ENCODE measurements at places on chromosomes 13 and 19.
A peak's percentile ranks its signal among the peaks of the same experiment; 100 is the strongest.

- no peak for DNase-seq
These were observed 60.1 kb upstream of the PEG3 start for GRCh38 chr19:56900573-56901097.

DNA sequence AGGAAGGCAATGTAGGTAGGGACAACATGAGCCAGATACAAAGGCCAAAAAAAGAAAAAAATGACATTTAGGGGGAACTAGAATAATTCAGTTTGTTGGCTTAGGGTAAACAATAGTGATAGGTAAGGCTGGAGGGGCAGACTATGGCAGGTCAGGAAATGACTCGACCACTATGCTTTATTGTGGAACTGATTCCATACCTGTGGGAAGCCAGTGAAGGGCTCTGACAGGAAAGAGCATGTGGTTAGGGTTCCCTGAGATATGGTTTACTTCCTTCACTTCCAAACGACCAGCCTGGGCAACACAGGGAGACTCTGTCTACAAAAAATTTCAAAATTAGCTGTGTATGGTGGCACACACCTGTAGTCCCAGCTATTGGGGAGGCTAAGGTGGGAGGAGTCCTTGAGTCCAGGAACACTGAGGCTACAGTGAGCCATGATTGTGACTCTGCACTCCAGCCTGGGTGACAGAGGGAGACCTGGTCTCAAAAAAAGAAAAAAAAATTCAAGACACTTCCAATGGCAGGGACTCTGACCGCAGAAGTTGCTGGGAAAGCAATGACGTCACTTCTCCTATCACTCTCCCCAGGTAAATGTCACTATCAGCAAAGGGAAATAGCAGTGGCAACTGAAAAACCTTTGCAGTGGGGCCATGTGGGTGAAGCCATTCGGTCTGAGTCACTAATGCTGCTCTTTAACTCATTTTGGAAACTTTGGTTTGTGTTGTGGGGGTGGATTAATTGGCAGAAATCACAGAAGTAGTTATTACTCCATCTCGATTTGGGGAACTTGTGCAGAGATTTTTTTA, 192.8 kb upstream of the TSC22D1 start:
- peak; percentile 72 for DNase-seq

- no peak for DNase-seq
These were observed 363.1 kb downstream of the FGF14 start for GRCh38 chr13:102038787-102039186.

DNA sequence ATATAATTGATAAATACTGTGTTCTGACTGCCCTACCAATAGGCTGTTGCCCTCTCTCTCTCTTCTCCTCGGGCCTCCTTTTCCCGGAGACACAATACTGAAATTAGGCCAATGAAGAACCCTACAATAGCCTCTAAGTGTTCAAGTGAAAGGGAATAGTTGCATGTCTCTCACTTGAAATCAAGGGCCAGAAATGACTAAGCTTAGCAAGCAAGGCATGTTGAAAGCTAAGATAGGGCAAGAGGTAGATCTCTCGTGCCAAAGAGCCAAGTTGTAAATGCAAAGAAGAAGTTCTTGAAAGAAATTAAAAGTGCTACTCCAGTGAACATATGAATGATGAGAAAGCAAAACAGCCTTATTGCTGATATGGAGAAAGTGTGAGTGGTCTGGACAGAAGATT, 13.3 kb downstream of the KATNAL1 start:
- DNase-seq = no peak

DNA sequence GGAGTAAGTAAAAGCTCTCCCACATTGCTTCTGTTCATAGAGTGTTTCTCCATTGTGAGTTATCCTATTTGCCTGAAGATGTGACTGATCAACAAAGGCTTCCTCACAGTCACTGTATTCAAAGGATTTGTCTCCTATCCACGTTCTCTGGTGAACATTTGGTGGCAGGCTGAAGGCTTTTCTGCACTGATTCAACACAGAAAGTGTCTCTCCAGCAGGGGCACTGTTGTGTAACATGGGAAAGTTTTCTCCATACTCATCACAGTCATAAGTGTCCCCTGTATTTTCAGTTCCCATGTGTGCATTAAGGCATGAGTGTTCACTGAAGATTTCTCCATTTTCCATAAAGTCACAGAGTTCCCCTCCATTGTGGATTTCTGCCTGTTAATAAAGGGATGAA, 17.6 kb downstream of the ZNF121 start:
- DNase-seq = no peak

GRCh38 chr19:9799162-9799561, 19.7 kb downstream of the FBXL12 start:
- DNase-seq = no peak

- no peak for DNase-seq
These were observed 38.2 kb downstream of the TMTC4 start for GRCh38 chr13:100636441-100636840.

DNA sequence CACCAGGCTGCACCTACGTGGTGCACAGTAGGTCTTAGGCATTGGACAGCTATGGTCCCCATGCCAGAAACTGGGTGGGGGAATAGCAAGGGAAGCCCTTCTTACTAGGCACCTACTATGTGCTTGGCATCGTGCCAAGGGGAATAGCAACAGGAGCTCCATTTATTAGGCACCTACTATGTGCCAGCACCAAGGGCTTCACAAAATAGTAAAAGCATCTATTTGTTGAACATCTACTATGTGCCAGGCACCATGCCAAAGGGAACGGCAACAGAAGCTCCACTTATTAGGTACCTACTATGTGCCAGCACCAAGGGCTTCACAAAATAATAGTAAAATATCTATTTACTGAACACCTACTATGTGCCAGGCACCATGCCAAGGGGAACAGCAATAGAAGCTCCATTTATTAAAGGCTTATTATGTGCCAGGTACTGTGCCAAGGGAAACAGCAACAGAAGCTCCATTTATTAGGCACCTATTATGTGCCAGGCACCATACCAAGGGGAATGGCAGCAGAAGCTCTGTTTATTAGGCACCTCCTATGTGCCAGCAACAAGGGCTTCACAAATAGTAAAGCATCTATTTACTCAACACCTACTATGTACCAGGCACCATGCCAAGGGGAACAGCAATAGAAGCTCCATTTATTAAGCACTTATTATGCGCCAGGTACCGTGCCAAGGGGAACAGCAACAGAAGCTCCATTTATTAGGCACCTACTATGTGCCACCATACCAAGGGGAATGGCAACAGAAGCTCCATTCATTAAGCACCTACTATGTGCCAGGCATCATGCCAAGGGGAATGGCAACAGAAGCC, 108.5 kb downstream of the PTPRS start:
- no peak for DNase-seq

DNA sequence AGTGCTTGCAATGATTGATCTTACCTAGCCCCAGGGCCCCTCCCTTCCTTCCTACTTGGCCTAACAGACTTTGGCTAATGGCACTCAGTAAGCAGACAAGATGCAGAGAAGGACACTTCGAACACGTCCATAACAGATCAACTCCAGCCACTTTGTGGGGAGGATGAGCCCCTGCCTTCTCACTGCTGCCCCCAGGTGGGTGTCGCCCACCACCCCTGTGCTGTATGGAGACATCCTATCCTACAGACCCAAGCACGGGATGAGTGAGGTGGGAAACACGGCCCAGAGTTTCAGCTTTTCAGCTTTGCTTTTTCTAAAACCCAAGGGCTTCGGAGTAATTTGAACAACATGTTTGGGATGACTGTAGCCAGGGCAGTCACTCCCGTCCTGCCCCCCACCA, 5.5 kb downstream of the SLC7A1 start:
- DNase-seq = no peak

DNA sequence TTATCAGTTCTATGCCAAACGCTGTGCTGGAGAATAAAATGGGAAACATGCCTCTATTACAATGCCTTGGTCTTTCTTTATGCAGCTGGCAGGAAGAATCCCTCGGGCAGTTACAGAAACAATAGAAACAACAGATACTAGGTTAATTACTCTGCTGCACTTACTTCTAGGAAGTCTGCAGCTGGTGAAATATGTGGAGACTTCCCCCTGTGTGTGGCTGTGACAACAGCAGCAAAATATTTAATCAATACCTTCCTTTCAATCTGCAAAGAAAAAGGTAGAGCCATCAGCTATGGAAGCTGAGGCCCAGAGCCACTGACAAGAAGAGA, 9.9 kb downstream of the STOML3 start:
- DNase-seq = no peak

DNA sequence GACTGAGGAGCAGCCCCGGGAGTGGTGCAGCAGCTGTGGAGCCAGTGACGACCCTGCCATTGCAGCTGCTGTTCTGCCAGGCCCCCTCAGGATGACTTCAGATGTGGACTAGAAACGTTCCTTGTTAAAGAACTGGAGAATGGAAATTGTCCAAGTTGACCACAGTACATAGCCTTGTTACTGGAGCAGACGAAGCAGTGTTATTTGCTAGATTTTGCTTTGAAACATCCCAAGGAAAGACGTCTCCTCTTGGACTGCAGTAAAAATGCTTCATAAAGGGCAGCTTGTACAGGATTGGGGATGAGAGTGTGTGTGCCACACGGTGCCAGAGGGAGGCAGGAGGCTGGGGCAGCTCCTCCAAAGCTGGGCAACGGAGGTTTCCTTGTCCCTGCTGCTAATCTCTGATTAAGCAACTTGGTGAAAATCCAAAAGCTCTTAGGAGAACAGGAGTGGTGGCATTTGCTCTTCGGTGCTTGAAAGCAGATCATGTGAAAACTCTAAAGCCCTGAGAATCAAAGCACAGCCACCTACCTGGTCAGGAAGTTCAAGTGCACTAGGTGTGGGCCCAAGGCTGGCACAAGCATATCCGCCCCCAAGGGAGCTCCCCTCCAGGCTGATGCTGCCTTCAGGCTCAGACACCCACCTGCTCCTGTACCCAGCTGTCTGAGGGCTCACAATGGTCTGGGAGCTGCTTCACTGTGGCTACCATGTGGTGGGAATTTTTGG, 34.5 kb downstream of the SHISA2 start:
- DNase-seq = no peak

GRCh38 chr13:110214637-110215036, 92.3 kb downstream of the COL4A1 start:
- no peak for DNase-seq

DNA sequence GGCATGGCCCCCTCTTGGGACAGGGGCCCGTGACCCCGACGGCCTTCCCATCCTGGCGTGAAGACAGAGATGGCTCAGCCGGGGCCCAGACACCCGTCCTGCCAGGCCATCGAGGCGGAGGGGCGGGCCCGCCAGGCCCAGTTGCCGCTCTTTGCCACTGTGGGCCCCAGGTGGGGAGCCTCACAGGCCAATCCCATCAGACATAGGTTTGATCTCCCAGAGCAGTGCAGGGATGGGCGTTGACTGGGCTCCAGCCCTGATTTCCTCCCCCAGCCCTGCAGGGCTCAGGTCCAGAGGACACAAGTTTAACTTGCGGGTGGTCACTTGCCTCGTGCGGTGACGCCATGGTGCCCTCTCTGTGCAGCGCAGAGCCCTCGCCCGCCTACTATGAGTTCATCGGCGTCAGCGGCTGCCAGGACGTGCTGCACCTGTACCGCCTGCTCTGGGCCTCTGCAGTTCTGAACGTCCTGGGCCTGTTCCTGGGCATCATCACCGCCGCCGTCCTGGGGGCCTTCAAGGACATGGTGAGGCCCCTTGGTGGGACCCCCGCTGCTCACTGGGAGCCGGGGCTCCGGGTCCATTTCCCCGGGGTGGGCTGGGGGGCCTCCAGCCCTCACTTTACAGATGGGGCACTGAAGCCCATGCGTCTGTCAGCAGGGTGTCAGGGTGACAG, 42.4 kb downstream of the TMEM255B start:
- no peak for DNase-seq

GRCh38 chr13:49208619-49209018, 11.5 kb upstream of the MLNR start:
- DNase-seq = no peak

GRCh38 chr13:73131247-73131646, 72.4 kb downstream of the KLF5 start:
- no peak for DNase-seq

DNA sequence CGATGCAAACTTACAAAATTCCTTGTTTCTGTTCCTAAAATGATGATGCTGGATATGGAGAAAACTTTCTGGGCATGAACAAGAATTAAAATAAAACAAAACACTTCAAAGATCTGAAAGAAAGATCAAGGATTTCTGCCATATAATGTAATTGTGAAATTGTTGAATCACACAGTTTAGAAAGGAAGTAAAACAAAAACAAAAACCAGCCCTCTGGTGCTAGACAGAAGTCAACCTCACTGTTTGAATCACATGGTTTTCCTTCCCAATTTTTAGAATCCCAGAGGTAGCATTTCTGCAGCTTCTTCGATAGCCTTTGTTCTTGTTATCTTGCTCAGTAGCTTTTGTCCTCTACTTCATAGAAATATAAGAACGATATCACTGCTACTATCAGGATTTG, 118.2 kb upstream of the ARGLU1 start:
- DNase-seq = peak; percentile 48

DNA sequence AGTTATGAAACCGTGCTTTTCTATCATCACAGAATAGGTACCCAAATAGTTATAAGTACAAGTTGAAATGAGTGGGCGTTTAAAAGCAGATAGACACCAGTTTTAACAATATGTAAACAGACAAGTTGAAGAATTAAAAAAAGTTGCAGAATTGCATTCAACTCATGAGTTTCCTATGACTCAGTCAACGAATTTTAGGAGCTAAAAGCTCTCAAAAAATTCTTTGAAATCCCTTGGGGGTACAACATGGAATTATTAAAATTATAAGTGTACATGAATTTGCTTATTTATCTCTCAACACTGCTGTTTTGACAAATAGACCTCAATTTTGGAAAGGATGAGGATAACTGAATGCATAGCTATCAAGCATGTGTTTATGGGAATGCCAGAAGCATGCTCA, 693.4 kb downstream of the PCDH9 start:
- DNase-seq = no peak

- no peak for DNase-seq
These were observed 60.6 kb downstream of the CDADC1 start for GRCh38 chr13:49308097-49308875.

DNA sequence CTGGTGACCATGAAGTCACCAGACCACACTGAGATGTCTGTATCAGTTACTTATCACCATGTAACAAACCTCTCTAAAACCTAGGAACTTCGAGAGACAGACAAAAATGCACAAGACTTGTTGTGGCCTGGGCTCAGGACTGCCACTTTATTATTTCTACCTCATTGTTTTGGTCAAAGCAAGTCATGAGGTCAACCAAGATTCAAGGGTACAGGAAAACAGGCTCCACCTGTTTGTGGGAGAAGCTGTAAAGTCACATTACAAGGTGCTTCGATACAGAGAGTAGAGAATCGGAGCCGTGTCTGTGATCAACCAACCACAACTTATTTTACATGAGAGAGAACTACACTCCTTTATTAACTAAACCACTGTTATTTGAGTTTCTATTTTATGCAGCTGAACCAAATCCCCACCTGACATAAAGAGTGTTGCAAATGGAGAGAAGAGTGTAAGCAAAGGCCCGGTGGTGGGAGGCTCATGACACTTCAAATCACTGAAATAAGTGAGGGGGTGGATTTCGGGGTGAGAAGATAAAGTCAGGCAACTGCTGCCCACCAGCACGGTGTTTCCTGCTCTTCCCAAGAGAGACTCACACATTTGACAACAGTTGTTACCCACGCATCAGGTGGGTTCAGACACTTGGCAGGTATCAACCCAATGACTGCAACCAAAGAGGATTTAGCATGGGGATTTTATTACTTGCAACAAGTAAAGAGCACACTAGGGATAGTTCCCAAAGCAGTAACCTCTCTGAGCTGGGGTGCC, 39.0 kb upstream of the IGSF23 start:
- DNase-seq = no peak

GRCh38 chr13:114313061-114313860, 1.0 kb upstream of the CHAMP1 start:
- no peak for DNase-seq
